ENCODE measurements at places on chromosomes 13 and 19. TPM values are rescaled to one million over a fixed set of nuclear protein-coding genes. Genes with fewer than 3 reads are reported as not detected.
A peak's percentile ranks its signal among the peaks of the same experiment; 100 is the strongest.

Gene SIGLEC12
- total RNA-seq = 1.1 TPM

Gene C1QTNF9
- total RNA-seq = under 0.01 TPM

Gene ETV2
- total RNA-seq = 1.1 TPM

Gene RFPL4A
- total RNA-seq = under 0.01 TPM

Gene LILRB5
- under 0.01 TPM for total RNA-seq

Gene CLDN10
- total RNA-seq = 26.1 TPM

Gene NPAS1
- 1.3 TPM for total RNA-seq

Gene PSG1
- not detected for total RNA-seq

Gene ZNF728
- total RNA-seq = under 0.01 TPM

Gene FUT3
- under 0.01 TPM for total RNA-seq

Gene ZNF442
- 1.1 TPM for total RNA-seq

Gene FFAR1
- total RNA-seq = 0.27 TPM

Gene COL4A1
- total RNA-seq = under 0.01 TPM

DNA sequence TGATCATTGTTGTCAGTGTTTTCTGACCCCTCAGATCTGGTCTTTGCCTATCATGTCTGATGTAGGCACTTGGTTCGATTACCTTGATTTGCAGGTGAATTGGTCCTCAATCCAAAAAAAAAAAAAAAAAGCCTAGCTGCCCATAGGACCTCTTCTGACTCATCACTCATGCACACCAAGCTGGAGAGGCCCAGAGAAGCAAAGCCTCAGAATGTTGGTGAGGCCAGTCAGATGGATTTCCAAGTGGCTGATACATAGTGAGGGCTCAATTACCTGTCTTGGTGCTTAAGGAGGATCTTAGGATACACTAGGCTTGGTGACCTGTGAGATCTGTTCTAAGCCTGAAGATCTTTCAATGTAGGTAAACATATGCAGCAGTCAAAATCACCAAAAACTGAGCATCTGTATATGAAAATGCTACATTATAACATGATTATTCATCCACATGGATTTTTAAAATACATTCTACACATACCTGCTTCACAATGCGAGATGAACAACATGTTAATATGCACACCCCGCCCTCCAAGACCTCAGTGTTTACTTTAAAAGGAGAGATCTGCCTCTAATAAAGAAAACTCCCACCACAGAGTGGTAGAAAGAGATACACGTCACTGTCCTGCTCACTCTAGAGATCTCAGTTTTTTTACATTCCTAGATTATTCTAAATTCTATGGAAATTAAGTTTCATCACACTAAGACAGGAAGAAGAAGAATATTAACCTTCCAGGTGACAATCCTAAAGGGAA, 79.9 kb upstream of the RAP2A start:
- DNase-seq = no peak

GRCh38 chr19:16896146-16897028, 7.6 kb downstream of the F2RL3 start:
- DNase-seq = no peak

- peak; percentile 30 for DNase-seq
Observed at GRCh38 chr19:48999481-49000325, 6.0 kb downstream of the RUVBL2 start.

DNA sequence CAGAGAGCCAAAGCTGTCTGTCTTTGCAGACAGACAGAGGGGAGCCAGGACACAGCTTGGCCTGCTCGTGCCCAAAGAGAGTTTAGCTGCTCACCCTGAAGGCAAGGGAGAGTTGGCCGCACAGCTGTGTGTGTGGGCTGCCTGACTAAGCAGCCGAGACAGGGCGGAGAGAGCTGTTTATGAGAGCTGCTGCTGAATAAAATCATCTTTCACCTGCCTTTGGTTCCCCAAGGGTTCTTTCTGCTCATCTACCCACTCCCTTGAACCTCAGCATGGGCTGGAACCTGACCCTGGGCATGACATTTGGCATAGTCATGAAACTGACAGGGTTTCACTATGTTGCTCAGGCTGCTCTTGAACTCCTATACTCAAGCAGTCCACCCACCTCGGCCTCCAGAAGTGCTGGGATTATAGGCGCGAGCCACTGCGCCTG, 98.2 kb downstream of the RBM26 start:
- no peak for DNase-seq

DNA sequence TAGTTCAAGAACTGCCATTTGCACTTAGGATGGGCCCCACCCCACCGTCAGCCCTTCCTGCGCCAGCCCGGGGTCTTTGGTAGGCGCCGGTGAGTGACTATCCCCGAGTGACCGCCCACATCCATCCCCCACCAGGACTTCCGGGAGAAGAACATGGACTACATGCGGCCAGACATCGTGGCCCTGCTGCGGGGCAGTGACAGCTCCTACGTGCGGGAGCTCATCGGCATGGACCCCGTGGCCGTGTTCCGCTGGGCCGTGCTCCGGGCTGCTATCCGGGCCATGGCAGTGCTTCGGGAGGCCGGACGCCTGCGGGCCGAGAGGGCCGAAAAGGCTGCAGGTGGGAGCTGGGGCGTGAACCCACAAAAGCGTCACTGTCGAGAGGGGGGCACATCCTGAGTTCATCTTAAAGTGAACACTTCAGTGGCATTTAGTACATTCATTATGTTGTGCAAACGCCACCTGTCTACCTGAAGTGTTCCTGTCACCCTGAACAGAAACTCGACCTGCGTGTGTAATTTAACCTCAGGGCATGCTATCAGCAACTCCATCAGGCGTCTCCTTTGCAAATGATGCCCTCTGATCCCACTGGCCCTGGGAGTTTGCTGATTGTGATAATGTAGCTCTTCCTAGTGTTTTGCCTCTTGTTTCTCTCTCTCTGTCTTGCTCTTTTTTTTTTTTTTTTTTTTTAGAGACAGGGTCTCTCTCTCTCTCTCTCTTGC, 42.4 kb upstream of the USE1 start:
- no peak for DNase-seq

GRCh38 chr19:39111593-39112199, 13.9 kb upstream of the PAK4 start:
- no peak for DNase-seq

GRCh38 chr13:25231517-25231916, 55.8 kb downstream of the MTMR6 start:
- peak; percentile 18 for DNase-seq

- no peak for DNase-seq
Observed at GRCh38 chr13:72122661-72123255, 255.8 kb upstream of the DACH1 start.

DNA sequence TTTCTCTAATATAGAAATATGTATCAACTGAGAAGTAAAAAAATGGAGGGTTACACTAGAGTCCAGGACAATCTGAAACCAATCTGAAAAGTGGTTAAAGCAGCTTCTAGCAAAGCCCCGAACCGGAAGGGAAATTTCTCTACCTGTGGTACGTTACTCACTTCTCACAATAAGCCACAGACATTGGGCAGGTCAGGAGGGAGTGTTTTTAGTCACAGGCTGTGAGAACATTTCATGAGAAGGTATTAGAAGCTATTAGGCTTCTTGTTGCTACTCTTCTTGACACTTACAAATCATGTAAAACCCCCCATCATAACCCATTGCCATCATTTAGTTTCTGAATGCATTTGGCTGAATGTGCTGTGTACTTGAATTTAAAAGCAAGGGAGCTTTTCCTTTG, 120.9 kb downstream of the NUFIP1 start:
- no peak for DNase-seq

GRCh38 chr13:114131583-114132418, 622 bp downstream of the RASA3 start:
- no peak for DNase-seq

- no peak for DNase-seq
Observed at GRCh38 chr19:51448011-51448410, 10.2 kb downstream of the SIGLEC8 start.

DNA sequence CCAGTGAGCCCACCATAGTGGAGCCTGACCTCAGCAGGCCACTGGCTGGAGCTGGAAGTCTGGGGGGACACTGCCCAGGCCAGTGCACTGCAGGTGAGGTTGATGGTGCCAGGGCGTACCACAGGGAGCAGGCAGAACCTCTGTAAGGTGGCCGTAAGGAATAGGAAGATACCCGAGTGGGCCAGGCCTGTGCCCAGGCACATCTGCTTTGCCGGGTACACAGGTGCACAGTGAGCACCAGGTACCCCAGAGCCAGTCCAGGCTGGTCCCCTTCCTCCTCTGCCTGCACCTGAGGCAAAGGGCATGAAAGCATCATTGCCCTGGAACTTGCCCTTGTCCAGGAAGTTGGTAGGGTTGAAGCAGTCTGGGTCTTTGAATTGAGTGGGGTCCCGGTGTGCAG, 9.5 kb downstream of the EGLN2 start:
- no peak for DNase-seq

- DNase-seq = no peak
Observed at GRCh38 chr13:100517728-100518127, 70.9 kb downstream of the GGACT start.

- no peak for DNase-seq
Observed at GRCh38 chr13:108595436-108596274, 33.8 kb upstream of the MYO16 start.

DNA sequence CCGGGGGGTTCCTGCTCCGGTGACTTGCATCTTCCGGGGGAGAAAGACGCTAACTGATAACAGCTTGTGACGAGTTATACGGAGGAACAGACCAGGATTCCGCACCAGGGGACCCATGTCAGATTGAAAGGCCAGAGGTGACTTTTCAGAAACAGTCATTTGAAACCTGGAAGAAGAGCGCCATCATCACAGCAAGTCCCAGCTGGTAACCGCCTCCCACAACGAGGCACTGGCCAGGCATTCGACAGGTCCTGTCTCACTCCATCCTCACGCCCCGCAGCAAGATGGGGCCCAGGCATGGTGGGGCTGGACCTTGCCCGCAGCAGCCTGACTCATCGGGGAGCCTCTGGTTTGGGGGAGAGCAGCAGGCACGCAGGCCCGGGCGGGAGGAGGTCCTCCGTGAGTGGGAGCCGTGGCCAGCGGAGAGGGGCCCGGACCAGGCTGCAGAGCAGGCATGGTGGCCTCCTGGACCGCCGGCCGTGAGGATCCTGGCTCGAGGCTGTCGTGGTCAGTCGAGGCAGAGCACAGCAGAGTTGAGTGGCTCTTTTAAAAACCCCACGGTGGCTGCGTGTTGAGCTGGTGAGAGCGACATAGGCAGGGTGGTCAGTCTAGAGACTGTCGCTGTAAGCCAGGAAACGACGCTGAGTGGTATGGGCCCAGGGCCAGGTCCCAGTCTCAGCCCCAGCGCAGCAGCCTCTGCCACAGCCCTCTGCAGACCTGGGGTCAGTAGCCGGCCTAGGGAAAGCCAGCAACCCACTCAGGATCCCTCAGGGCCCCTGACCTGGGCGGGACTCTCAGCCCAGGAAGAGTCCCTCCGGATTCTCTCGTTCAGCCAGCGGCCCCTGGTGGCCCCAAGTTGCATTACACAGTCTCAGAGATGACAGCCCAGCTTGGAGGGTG, 94.9 kb upstream of the MCF2L start:
- DNase-seq = peak; percentile 91

DNA sequence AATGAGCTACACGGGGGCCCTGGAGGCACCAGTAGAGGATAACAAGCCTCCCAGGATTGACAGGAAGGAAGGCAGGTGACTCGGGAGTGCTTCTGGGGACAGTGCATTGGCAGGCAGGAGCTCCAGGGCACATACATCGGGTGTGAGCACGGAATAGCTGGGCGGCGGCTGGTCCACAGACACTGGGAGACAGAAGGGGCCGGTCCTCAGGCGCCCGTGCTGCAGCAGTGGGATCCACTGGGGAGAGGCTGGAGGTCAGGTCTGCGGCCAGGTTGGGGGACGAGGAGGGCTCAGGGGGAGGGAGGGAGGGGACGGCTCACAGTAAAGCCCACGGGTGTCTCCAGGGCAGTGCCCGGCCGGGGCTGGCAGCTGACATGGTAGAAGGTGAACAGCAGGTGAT, 2.1 kb upstream of the ANGPTL8 start:
- no peak for DNase-seq

GRCh38 chr13:106277484-106278154, 257.8 kb downstream of the EFNB2 start:
- no peak for DNase-seq

DNA sequence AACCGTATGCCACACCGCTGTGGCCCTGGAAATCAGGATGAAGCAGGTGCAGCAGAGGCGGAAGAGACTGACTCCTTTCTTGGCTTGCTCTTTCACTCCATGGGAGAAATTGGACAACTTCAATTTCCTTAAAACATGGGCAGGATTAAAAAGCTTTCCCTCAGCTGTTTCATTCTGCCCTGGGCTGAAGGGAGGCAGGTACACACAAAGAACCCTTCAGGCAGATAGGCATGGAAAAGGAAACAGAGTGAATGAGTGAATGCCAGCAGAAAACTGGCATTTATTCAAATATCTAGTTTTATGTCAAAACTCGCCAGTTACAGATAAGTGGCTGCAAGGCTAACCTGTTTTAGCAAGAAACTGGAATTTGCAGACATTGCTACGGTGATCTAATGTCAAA, 71.0 kb upstream of the SLC15A1 start:
- no peak for DNase-seq

DNA sequence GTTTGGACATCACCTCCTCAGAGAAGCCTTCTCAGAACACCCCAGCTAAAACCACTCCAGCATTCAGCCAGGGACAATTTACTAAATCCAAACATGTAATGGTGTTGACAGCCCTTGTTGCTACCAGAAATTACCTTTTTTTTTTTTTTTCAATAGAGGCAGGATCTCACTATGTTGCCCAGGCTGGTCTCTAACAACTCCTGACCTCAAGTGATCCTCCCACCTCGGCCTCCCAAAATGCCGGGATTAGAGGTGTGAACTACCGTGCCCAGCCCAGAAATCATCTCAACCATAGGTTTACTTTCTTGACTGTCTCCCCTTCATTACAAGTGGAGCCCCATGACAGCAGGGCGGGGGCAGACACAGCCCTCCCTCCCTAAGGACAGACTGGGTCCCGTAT, 9.2 kb downstream of the CLIP3 start:
- DNase-seq = no peak

DNA sequence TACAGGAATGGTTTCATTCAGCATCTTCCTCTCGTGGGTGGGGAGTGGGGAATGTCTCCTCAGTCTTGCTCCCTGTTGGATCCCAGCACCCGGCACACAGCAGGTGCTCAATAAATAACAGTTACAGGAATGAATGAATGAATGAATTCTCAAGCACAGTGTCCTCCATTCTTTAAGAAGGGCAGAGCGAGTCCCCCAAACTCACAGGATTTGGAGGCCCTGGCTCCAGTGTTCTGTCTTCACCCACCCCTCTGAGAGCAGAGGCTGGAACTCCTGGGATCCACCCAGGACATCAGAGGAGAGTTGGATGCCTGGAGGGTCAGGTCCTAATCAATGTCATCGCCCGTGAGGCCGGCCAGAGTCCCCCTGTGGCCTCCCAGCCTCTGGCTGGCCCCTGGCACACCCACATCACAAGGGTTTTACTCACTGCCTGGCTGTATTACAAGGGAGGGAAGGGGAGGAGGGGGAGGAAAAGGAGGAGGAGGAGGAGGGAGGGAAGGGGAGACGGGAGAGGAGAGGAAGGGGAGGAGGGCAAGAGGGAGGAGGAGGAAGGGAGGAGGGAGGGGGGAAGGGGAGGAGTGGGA, 8.7 kb upstream of the CREB3L3 start:
- no peak for DNase-seq

All from hematopoietic multipotent progenitor cell (in vitro differentiated cells).